ENCODE measurements at places on chromosomes 16 and 17. TPM values are rescaled to one million over a fixed set of nuclear protein-coding genes. Genes with fewer than 3 reads are reported as not detected.
A peak's percentile ranks its signal among the peaks of the same experiment; 100 is the strongest.

Gene PIRT
- total RNA-seq = not detected

Gene MARCHF10
- not detected for total RNA-seq

Gene TBC1D3C
- total RNA-seq = not detected

Gene NATD1
- total RNA-seq = 18.6 TPM

Gene CES5A
- not detected for total RNA-seq

Gene KRTAP1-5
- not detected for total RNA-seq

Gene MYCBPAP
- 3.2 TPM for total RNA-seq

Gene SRR
- total RNA-seq = 19.8 TPM

Gene CLEC19A
- not detected for total RNA-seq

Gene IL17C
- not detected for total RNA-seq

DNA sequence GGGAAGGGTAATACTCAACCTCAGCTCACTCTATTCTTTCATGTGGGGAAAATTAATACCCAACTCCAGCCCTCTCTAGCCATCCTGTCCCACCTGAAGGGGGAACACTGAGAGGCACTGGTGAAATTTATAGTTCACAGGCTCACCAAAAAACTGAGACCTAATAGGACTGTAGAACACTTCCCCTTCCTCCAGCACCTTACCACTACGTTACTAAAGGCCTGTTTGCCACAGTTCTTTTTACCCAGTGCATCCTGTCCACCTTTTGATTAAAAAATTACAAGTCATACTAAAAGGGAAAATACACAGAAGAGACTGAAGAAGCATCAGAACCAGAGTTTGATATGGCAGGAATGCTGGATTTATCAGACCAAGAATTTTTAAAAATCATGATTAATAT is 26.0 kb downstream of the DHRS7B start:
- no peak overlapping the region for H3K27ac ChIP-seq
- H3K4me3 ChIP-seq = no peak overlapping the region
- H3K4me1 ChIP-seq = no peaks in the 10 kb centered on the region
- no peaks in the 10 kb centered on the region for H3K36me3 ChIP-seq
- no peak for DNase-seq

GRCh38 chr17:57385975-57386374 is 129.7 kb downstream of the MSI2 start:
- no peaks in the 10 kb centered on the region for H3K27me3 ChIP-seq
- no peaks in the 10 kb centered on the region for H3K36me3 ChIP-seq
- DNase-seq = no peak
- no peak overlapping the region for H3K27ac ChIP-seq

DNA sequence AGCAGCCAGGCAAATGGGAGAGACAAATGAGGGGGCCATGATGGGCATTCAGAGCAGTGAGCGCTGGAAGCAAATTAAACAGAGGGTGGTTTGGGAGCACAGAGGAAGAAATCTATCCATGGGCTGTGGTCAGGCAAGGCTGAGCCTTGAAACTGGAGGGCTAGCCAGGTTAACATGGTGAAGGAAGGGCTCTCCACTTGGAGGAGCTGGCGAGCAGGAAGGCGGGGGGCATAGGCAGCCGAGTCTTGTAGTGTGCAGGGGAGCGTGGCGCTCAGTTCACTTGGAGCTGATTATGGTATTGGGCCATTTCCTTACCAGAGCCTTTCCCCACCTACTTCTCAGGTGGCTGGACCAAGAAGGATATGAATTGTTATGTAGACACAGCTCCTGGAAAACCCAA is 189.7 kb downstream of the SNX29 start:
- peaks cover 4% of the 10 kb centered on the region for H3K4me1 ChIP-seq
- H3K27ac ChIP-seq = no peak overlapping the region
- no peak overlapping the region for H3K4me3 ChIP-seq
- H3K36me3 ChIP-seq = no peaks in the 10 kb centered on the region

GRCh38 chr17:13395346-13395745 is 206.4 kb downstream of the HS3ST3A1 start:
- DNase-seq = no peak
- H3K27ac ChIP-seq = no peak overlapping the region
- H3K4me1 ChIP-seq = no peaks in the 10 kb centered on the region
- no peak overlapping the region for H3K4me3 ChIP-seq
- no peaks in the 10 kb centered on the region for H3K36me3 ChIP-seq

GRCh38 chr16:78749745-78750268 is 650.4 kb downstream of the WWOX start:
- peaks cover 18% of the 10 kb centered on the region for H3K4me1 ChIP-seq
- no peak overlapping the region for H3K27ac ChIP-seq
- no peaks in the 10 kb centered on the region for H3K36me3 ChIP-seq
- no peak for DNase-seq

DNA sequence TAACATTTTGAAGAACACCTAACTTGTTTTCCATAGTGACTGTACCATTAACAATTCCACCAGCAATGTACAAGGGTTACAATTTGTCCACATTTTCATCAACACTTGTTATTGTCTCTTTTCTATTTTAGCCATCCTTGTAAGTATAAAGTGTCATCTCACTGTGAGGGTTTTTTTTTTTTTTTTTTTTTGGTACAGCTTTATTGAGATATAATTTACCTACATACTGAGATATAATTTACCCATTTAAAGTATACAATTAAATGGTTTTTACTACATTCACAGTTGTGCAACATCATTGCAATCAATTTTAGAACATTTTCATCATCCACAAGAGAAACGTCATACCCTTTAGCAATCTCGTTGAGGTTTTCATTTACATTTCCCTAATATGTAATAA is 17.9 kb upstream of the TMIGD1 start:
- H3K36me3 ChIP-seq = no peaks in the 10 kb centered on the region
- H3K4me3 ChIP-seq = no peak overlapping the region
- no peaks in the 10 kb centered on the region for H3K4me1 ChIP-seq
- H3K27me3 ChIP-seq = no peaks in the 10 kb centered on the region
- H3K27ac ChIP-seq = no peak overlapping the region

DNA sequence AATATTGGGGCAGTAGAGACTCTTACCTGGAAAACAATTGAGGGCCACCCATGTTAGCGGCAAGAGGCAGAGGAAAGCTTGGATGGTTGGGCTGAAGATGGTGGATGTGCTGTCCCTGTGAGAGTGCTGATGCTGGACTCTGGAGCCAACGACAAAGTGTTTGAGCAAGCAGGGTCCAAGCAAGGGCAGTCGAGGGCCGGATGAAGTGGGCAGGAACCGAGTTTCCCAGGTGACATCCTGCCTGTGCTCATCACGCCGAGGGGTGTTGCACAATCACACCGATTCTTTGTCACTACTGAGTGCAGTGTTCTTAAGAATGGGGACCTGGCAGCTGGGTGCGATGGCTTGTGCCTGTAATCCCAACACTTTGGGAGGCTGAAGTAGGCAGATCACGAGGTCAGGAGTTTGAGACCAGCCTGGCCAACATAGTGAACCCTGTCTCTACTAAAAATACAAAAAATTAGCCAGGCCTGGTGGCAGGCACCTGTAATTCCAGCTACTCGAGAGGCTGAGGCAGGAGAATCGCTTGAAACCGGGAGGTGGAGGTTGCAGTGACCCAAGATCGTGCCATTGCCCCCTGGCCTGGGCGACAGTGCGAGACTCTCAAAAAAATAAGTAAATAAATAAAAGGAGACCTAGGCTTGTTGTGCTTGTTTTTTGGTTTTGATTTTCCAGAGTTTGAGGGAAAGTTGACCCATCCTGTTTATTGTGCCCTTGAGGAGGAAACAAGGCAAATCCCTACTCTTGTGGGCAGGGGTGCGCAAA is 6.1 kb downstream of the PYCARD start:
- peaks cover 48% of the 10 kb centered on the region for H3K36me3 ChIP-seq
- no peaks in the 10 kb centered on the region for H3K4me1 ChIP-seq
- H3K27me3 ChIP-seq = no peaks in the 10 kb centered on the region

DNA sequence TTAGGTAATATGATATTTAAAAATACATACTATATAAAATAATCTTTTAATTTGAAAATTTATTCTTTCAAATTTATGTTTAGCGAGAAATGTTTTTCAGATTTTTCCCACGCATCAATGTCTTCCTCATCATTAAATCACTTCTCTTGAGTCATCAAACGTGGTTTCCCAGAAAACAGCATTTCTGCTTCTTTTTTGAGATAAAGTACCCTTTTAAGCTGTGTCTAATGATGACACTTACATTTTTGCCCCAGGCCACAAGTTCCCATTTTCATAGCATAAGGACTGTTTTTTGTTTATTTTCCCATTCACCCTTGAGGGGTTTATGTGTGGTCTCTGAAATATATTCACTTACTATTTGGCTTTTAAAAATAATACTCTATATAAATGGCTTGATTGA is 139.0 kb upstream of the HS3ST3A1 start:
- no peak overlapping the region for H3K27ac ChIP-seq
- no peak overlapping the region for H3K4me3 ChIP-seq
- no peaks in the 10 kb centered on the region for H3K27me3 ChIP-seq

DNA sequence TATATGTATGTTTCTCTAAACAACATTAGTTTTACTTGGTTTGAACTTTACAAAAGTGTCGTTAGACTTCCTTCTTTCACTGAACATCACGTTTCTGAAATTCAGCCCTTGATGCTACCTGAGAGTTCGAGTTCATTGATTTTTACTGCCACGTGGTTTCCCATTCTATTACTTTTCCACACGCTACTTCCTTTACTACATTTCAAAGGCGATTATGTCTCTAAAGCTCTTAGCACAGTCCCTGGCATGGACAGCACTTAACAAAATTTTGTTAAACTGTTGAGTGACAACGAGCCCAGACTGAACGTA is 15.9 kb upstream of the ARHGAP17 start:
- no peaks in the 10 kb centered on the region for H3K27me3 ChIP-seq
- peaks cover 14% of the 10 kb centered on the region for H3K4me1 ChIP-seq
- no peak overlapping the region for H3K4me3 ChIP-seq
- H3K36me3 ChIP-seq = no peaks in the 10 kb centered on the region
- no peak for DNase-seq

DNA sequence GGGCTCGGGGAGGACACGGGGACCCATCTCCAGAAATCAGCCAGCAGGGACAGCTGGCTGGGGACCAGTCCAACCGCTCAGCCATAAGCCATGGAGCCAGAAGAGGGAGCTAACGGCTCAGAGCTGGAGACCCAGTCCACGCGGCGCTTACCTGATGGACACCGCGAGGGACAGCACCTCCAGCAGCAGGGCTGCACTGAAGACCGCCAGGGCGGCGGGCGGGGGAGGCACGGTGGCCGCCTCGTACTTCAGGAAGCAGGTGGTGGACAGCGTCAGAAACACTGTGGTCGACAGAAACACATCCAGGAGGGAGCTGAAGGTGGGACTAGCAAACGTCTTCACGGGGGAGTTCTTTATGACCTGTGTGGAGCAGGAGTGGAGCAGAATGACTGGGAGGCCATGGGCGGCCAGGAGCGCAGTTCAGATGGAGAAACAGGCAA is 102.6 kb upstream of the CREBBP start:
- H3K27me3 ChIP-seq = no peaks in the 10 kb centered on the region
- H3K4me3 ChIP-seq = no peak overlapping the region
- H3K36me3 ChIP-seq = peaks cover 26% of the 10 kb centered on the region
- peak overlapping the region; percentile 8 for H3K27ac ChIP-seq
- peak; percentile 86 for DNase-seq

DNA sequence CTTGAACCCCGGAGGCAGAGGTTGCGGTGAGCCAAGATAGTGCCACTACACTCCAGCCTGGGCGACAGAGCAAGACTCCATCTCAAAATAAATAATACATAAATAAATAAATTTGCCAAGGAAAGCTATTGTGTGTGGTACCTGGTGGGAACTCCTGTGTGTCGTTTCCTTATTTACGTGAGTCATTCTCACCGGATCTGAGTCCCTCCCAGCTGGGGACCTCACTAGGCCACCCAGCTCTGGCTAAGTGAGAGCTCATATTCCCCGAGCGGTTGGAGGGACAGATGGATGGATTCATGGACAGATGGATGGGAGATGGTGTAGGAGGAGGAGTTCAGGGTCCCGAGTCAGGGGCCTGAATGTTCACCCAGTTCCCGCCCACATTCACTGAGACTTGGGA is 22.9 kb upstream of the C1QL1 start:
- H3K4me3 ChIP-seq = no peak overlapping the region
- no peak overlapping the region for H3K27ac ChIP-seq
- DNase-seq = no peak
- H3K27me3 ChIP-seq = peaks cover 9% of the 10 kb centered on the region

GRCh38 chr17:64256913-64257807 is 5.9 kb downstream of the TEX2 start:
- no peak for DNase-seq
- no peaks in the 10 kb centered on the region for H3K27me3 ChIP-seq
- peaks cover 51% of the 10 kb centered on the region for H3K4me1 ChIP-seq
- no peak overlapping the region for H3K27ac ChIP-seq
- no peak overlapping the region for H3K4me3 ChIP-seq

- no peaks in the 10 kb centered on the region for H3K27me3 ChIP-seq
- peaks cover 27% of the 10 kb centered on the region for H3K4me1 ChIP-seq
- H3K27ac ChIP-seq = peak overlapping the region; percentile 83
- peak overlapping the region; percentile 74 for H3K4me3 ChIP-seq
- no peaks in the 10 kb centered on the region for H3K36me3 ChIP-seq
- peak; percentile 57 for DNase-seq
Observed at GRCh38 chr17:64661726-64661975, 456 bp downstream of the SMURF2 start.

DNA sequence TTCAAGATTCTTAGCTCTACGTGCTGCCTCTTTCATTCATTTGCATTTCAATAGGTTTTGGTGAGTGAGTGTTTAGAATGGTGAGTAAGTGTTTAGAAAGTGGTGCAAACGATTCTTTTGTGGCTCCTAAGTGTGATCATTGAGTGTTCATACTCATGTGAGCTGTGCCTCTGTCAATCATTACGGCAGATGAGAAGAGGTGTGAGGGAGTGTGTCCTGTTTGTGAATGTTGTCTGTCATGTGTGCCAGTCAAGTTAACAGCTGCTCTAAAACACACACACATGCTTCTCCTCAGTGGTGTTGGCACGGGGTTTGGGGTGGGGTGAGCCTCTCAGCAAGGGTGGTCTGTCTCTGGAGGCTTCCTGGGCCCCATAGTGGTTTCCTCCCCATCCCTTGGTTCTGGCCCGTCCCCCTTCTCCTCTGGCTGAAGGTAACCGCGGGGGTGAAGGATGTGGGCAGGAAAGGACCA is 11.4 kb downstream of the MYL4 start:
- H3K27me3 ChIP-seq = no peaks in the 10 kb centered on the region
- H3K4me3 ChIP-seq = no peak overlapping the region
- no peaks in the 10 kb centered on the region for H3K36me3 ChIP-seq

- H3K27ac ChIP-seq = no peak overlapping the region
- H3K36me3 ChIP-seq = no peaks in the 10 kb centered on the region
- H3K4me3 ChIP-seq = no peak overlapping the region
- H3K27me3 ChIP-seq = no peaks in the 10 kb centered on the region
- H3K4me1 ChIP-seq = no peaks in the 10 kb centered on the region
Observed at GRCh38 chr16:88482630-88483391, 29.7 kb downstream of the ZFPM1 start.

GRCh38 chr16:1775006-1775845 is 2.3 kb upstream of the MRPS34 start:
- no peak overlapping the region for H3K27ac ChIP-seq
- DNase-seq = no peak
- no peak overlapping the region for H3K4me3 ChIP-seq
- no peaks in the 10 kb centered on the region for H3K27me3 ChIP-seq
- peaks cover 23% of the 10 kb centered on the region for H3K4me1 ChIP-seq
- H3K36me3 ChIP-seq = peaks cover 20% of the 10 kb centered on the region

GRCh38 chr17:82525712-82526111 is 6.2 kb downstream of the FOXK2 start:
- H3K27me3 ChIP-seq = no peaks in the 10 kb centered on the region
- no peak overlapping the region for H3K27ac ChIP-seq
- H3K4me1 ChIP-seq = peaks cover 64% of the 10 kb centered on the region

Data from thyroid gland (tissue), 4 donors.